ENCODE measurements at places on chromosomes 4 and X.

- no peak for DNase-seq
These were observed 11.0 kb upstream of the ARHGEF38 start for GRCh38 chr4:105541420-105541819.

- no peak for DNase-seq
These were observed 139.0 kb upstream of the SPRY1 start for GRCh38 chr4:123257591-123257990.

DNA sequence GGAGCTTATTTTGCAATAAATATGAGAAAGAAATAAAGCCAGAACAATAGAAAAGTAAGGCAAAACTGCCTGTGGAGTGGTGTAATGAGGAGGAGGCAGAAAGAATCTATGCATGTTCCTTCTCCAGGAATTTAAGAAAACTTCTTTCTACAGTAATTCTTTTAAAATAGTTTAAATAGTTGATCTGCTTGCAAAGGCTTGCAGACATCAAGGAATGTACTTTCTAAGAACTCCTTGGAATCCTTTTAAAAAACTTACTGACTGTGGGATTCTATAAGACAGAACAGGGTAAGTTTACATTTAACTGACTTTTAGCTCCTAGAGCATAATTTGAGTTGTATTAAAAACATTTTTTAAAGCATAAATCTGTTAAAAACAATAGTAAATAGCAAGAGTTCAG, 63.2 kb upstream of the ALB start:
- no peak for DNase-seq

GRCh38 chr4:174037631-174038030, 245.8 kb downstream of the FBXO8 start:
- no peak for DNase-seq

GRCh38 chr4:3858765-3859388, 92.7 kb downstream of the ADRA2C start:
- DNase-seq, result no peak

GRCh38 chr4:138050601-138051000, 191.5 kb downstream of the SLC7A11 start:
- DNase-seq, result no peak

DNA sequence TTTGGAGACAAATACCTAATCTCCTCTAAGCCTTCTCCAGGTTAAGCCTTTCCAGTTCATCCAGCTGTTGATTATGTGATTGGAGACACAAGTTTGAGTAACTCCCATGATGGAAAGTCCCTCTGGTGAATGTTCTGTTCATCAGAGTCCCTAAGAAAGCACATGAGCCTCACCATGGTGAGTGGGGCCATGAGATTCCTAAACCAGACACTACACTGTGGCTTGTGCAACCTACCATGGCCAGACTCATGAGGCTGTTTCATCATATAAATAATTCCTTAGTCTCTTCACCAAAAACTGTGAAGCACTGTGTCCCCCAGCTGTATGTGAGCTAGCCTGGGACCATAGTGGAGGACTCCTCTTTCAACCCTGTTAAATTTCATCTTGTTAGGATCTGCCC, 14.4 kb downstream of the PKD2 start:
- no peak for DNase-seq

DNA sequence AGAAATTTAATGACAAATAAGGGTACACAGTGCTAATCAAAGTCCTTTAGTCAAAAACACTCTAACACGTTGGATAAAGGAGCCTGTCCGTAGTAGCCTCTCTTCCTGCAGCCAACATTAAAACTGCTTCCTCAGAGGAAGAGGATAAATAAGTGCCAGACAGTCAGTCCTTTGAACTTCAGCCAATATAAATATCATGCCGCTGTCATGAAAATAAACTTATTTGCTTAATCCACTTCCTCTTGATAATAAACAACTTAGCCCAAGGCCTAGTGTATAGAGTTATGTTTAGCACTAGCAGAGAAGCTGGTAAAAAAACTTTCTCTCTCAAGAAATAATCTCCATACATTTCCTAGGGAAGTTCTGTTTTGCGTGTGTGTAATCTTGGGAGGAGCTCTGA, 196.7 kb downstream of the HS3ST1 start:
- DNase-seq, result no peak

- no peak for DNase-seq
These were observed 7.3 kb upstream of the CXCL3 start for GRCh38 chr4:74045772-74046171.

DNA sequence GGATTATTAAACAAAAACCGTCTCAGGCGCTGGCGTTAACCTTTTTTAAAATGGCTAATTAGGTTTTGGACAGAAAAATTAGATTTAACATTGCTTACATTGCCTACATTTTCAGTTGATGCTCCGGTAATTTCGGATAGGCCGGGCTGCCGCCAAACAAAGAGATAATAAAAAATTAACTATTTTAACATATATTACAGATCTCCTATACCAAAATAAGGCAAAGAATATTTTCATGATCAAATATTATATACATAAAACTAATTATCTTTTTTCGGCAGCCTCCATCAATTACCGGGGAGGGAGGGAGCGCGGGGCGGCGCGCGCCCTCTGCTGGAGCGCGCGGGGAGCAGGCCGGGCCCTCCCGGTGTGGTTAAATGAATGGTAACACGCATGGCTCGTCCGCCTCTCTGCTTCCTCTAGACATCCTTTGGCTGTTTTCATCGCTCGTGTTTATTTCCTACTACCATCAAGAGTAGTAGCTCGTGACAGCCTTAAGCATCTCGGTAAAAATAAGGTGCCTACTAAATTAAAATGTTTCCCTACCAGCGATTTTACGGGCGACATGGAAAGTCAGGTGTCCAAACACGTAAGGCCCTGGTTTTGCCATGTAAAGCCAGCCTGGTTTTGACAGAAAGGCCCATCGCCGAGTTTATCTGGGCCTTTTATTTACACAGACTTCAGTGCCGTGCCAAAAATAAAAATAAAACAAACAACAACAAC, 52.4 kb upstream of the TMEM33 start:
- DNase-seq, result no peak

GRCh38 chr4:8585721-8586212, 5.6 kb downstream of the GPR78 start:
- no peak for DNase-seq

DNA sequence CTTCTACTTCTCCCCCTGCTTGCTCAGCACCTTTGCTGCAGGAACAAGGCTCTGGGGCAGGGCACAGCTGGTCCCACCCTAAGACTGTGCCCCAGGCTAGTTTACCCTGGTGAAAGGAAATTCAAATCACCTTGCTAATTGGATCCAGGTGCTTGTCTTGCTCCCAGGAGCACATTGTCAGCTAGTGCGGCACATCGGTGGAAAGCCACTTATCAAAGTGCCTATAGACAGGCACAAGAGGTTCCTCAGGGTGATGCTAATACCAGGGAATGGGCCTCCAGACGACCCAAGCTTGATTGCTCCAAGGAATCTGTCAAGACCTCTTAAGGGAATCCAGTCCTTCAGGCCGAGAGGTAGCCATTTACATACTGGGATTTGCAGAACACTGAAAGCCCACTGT, 64.5 kb upstream of the PRPS1 start:
- DNase-seq, result no peak

GRCh38 chr4:47550899-47551548, 65.9 kb downstream of the ATP10D start:
- no peak for DNase-seq

- no peak for DNase-seq
These were observed 267.0 kb upstream of the KLF3 start for GRCh38 chr4:38396845-38397547.

GRCh38 chr4:59381591-59381990, 1818.5 kb upstream of the ADGRL3 start:
- DNase-seq, result no peak

GRCh38 chr4:158139086-158139485, 33.7 kb downstream of the GASK1B start:
- no peak for DNase-seq

DNA sequence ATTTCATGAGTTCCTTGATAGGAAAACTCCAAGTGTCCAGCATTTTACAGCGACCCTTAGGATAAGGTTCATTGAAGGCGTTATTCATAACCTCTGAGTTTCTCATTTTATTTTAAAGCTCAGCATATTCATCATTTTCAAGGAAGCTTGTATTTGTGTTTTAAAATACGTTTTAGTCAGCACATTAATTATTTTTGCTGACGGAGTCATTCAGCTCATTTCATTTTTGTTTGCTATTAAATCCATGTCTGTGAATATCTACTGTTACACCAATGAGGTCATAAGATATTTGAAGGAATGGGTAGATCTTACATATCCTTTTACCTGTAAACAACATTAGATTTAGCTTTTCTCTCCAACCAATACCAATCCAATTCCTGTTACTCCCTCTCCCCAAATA, 1766.3 kb upstream of the PCDH10 start:
- no peak for DNase-seq

- no peak for DNase-seq
These were observed 1.0 kb upstream of the HTR2C start for GRCh38 chrX:114582698-114583395.

DNA sequence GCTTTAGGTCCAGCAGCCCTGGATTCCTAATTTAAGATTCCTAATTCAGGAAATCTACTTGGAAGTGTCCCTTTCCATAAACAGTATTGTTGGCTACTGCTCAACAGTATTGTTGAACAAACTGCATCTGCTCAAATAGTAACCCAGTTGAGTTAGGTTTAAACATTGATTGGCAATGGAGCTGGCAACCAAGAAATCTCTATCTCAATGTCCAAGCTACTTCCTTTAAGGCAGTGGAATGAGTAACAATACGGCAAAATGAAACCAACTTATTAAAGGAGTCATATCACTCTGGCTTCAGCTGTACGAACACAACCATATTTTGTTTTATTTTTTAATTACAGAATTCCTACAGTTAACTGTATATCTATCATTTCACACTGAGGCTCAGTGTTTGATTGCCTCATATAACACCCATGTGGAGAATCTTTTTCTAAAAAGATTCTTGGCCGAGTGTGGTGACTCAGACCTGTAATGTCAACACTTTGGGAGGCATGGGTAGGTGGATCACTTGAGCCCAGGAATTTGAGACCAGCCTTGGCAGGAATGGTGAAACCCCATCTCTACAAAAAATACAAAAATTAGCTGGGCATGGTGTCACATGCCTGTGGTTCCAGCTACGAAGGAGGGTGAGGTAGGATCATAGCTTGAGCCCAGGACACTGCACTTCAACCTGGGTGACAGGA, 71.7 kb upstream of the IL13RA1 start:
- DNase-seq, result no peak

DNA sequence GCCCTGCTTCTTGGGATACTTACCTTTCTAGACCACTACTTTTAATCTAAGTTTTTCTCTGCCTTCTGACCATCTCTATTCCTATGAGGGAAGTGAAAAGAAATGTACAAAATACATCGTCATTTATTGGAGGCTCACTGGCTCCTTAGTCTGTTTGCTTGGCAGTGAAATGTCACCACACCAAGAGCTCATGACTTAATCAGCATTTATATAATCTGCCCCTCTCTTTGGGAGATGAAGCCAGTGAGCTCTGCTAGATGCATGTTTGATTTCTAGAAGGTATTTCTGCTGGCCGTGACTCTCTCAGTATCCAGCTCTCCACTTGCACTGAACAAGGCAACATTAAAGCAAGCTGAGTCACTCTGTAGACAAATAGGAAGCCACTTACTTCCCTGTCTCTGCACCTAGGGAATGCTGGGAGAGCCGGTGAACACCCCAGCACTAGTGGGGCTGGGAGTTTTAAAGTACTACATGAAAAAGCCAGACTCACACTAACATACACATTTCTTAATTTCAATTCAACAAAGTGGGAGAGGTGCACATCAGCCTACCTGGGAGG, 79.1 kb downstream of the MID1IP1 start:
- no peak for DNase-seq

DNA sequence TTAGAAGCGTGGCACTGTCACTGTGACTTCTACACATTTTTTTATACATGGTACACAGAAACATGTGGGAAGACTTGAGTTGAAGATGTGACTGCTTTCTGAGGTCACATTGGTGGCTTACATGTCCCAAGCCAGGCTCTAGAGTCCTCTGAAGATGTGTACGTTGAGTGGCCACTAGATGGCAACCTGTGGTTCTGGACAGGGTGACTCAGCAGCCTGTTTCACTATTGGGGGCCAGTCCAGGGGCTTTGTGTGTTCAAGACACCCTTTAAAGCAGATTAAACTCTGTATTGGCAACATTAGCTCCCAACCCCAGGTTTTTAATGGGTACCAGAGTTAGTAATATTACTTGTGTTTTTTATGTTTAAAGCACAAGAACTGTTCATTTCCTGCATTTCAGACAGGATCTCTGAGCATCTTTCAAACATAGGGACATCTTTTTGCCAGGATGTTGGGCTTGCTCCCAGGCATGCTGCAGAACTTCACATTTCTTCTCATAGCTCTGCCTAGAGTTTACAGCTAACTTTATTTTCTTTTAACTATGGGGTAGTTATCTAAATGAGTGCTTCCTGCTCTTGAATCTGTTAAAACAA, 53.0 kb downstream of the DCUN1D4 start:
- DNase-seq, result peak; percentile 25

DNA sequence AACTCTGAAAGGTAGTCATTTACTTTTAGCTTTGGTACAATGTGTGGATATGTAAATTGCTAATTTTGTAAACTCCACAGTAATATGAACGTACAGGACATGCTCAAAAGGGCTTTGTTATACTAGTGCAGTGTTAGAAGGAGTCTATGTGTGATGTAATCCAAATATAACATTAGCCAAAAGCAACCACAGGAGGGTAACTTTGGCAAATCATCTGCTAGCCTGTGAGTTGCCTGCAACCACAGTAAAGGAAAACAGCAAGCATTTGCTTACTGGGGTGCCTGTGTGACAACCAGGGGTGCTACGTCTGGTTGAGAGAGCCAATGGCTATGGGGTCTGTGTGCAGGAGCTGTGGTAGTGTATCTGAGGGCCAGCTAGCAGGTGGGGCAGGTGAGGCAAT, 245.8 kb downstream of the ADAMTS3 start:
- DNase-seq, result no peak

DNA sequence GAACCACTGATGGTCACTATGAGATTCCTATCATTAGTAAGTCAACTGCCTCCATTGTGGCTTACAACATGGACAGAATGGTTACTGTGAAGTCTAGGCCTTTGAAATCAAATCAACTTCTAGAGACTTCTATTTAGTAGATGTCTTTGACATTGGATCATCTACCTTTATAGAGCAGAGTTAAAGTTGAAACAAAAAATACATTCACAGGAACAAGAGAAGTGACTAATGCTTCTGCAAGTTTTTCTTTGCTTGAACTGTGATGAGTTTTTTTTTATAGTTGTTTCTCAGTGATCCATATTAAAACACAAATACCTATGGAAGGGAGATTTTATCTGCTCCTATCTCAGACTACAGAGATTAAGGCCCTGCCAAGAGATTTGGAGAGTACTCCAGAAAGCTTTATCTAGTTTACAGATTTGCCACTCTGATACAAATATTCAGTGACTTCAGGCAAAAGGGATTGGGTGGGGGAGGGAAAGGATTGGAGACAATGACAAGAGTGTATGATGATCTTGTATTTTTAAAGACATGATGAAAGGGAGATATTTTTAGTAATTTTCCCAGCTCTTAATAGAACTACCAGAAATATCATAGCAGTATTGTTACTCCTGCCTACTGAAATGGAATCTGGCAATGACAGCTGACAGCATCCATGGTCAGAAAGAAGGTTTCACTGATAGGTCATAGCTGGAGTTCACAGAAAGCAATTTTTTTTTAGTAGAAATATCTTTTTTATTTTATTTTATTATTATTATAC, 16.0 kb upstream of the EPGN start:
- DNase-seq, result no peak
